Right lobe of liver (tissue), 6 donors: ENCODE measurements at places on chromosomes 7 and 10. TPM values are rescaled to one million over a fixed set of nuclear protein-coding genes. Genes with fewer than 3 reads are reported as not detected.

DNA sequence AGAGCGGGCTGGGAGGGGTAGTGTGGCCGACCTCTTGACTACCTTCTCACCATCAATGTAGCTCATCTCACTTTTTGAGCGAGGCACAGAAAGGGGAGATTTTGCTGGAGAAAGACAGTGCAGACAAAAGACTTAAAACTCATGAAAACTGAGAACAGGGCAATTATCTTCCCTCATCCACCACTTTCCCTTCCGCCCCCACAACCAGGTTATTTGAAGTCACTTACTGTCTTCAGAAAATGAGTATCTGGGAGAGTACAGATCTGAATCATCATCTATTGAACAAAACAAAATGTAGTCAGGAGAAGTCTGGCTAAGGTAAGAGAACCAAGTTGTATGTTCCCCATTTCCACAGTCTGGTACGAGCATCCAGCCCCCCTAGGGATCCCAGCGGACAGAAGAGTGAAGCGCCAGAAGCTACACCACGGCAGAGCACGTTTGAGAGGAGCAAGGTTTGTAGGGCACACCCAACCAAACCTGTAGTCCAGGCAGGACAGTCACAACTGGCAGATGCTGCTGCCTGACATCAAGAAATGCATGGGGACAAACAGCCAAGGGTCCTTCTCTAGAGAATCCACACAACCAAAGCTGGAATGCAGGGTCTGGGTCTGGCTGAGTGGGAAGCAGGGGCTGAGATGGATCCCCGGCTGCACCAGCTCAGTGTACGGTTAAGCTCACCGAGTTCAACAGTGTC is 93.4 kb upstream of the PDLIM1 start:
- no peaks in the 10 kb centered on the region for H3K27me3 ChIP-seq
- no peak overlapping the region for H3K4me3 ChIP-seq
- H3K27ac ChIP-seq, result no peak overlapping the region
- H3K4me1 ChIP-seq, result no peaks in the 10 kb centered on the region
- no peak for DNase-seq

DNA sequence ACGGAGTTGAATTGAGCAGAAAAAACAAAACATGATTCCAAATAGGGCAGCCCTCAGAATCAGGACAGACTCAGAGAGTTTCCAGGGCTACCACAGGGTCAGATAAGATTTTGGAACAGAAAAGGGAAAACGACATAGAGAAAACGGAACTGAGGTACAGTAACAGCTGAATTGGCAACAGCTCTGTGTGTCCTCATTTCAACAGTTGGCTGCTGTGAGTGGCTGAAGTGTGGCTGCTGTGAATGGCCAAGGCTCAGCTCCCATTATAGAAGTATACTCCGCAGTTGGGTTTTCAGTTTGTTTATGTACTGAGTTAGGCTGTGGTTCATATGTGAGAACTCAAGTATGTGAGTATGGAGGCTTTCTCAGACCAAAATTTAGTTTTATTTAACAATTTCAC is 32.0 kb downstream of the ANTXRL start:
- H3K27me3 ChIP-seq, result no peaks in the 10 kb centered on the region
- no peaks in the 10 kb centered on the region for H3K36me3 ChIP-seq
- no peaks in the 10 kb centered on the region for H3K4me1 ChIP-seq
- no peak overlapping the region for H3K27ac ChIP-seq
- no peak overlapping the region for H3K4me3 ChIP-seq
- no peak for DNase-seq

DNA sequence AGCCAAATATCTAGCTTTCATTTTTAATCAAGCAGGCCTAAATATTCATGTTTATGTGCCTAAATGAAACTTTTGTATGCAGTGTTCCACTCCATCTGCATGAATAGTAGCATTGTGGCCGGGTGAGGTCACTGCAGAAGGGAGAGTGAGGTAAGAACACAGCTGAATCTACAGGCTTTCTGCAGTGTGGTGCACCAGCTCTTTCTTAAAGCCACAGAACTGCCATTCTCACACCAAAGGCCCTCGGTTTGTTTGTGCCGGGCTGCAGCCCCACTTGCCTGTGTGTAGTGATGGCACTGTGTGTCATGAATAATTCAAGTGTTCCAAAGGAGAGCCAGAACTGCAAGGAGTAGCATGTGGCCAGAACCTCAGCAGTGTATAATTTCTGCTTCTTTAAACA is 204.1 kb downstream of the TRIL start:
- no peak for DNase-seq
- no peaks in the 10 kb centered on the region for H3K4me1 ChIP-seq
- H3K27me3 ChIP-seq, result no peaks in the 10 kb centered on the region

DNA sequence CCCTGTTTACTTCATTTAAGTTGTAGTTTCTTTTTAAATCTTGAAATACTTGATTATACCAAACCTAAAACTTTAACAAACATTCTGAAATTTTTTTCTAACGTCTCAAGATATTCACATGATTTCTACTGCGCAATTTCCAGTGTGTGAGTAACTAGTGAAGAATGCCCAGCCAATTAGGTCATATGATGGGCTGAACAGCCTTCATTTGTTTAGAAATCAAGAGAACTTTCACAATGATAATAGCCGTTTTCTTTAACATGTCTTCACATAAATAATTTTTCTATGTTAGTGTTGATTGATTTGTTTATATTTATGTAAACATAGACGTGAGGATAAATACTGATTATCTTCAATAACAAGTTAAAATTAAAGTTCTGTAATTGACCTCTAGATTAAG is 21.8 kb downstream of the STAM start:
- H3K4me1 ChIP-seq, result no peaks in the 10 kb centered on the region
- no peak for DNase-seq
- no peak overlapping the region for H3K27ac ChIP-seq
- no peaks in the 10 kb centered on the region for H3K27me3 ChIP-seq
- H3K36me3 ChIP-seq, result no peaks in the 10 kb centered on the region
- no peak overlapping the region for H3K4me3 ChIP-seq

GRCh38 chr7:98868450-98868849 is 1.4 kb downstream of the TMEM130 start:
- no peak overlapping the region for H3K27ac ChIP-seq
- no peak overlapping the region for H3K4me3 ChIP-seq
- H3K27me3 ChIP-seq, result no peaks in the 10 kb centered on the region
- DNase-seq, result no peak
- H3K36me3 ChIP-seq, result no peaks in the 10 kb centered on the region
- no peaks in the 10 kb centered on the region for H3K4me1 ChIP-seq

GRCh38 chr10:30671026-30671616 is 41.6 kb upstream of the LYZL2 start:
- no peak overlapping the region for H3K27ac ChIP-seq
- no peaks in the 10 kb centered on the region for H3K27me3 ChIP-seq
- H3K4me1 ChIP-seq, result no peaks in the 10 kb centered on the region

GRCh38 chr10:73494877-73495225 is 973 bp downstream of the PPP3CB start:
- no peaks in the 10 kb centered on the region for H3K36me3 ChIP-seq
- no peak for DNase-seq
- H3K27me3 ChIP-seq, result no peaks in the 10 kb centered on the region
- peak overlapping the region; percentile 90 for H3K27ac ChIP-seq

- H3K36me3 ChIP-seq, result no peaks in the 10 kb centered on the region
- no peak overlapping the region for H3K4me3 ChIP-seq
- H3K27ac ChIP-seq, result no peak overlapping the region
- H3K27me3 ChIP-seq, result no peaks in the 10 kb centered on the region
- DNase-seq, result no peak
Measured at GRCh38 chr10:14812271-14812670, 25.6 kb downstream of the CDNF start.

DNA sequence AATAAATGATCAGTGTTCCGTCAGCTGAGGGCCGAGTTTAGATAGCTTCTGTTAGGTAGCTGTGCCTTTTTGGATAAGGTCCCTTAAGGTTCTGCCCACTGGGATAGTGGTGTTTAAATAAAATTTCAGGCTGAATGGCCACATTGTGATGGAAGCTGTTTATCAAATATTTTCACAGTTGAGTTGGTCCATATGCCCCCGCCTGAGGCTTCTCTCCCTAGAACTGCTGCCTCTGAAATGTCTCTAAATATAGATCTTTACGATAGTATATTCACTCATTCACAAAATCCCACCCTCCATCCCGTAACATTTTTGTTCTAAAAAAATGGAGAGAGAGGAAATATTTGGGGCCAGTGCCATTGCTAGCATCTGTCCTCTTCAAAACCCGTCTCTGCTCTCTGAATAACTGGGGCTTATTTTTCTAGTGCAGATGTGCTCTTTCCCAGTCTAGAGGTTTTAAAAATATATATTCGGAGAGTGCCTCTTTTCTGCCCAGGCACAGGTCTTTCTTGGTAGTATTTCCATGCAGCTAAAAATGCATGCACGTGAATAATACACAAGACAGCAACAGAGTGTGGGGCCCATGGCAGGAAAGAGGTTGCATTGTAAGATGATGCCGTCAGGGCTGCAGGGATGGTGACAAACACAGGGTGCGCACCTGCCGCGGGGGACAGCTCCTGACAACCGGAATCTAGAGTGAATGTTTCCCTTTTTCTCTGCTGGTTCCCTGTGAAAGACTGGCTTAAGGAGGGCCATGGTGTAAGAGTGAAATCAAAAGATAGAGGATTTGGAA is 105.4 kb upstream of the BTBD16 start:
- H3K4me1 ChIP-seq, result no peaks in the 10 kb centered on the region
- H3K36me3 ChIP-seq, result no peaks in the 10 kb centered on the region
- DNase-seq, result no peak
- H3K27me3 ChIP-seq, result no peaks in the 10 kb centered on the region
- H3K27ac ChIP-seq, result peak overlapping the region; percentile 51

- H3K4me1 ChIP-seq, result no peaks in the 10 kb centered on the region
- no peak overlapping the region for H3K4me3 ChIP-seq
- no peak for DNase-seq
Measured at GRCh38 chr7:127040042-127040441, 212.7 kb downstream of the GRM8 start.

DNA sequence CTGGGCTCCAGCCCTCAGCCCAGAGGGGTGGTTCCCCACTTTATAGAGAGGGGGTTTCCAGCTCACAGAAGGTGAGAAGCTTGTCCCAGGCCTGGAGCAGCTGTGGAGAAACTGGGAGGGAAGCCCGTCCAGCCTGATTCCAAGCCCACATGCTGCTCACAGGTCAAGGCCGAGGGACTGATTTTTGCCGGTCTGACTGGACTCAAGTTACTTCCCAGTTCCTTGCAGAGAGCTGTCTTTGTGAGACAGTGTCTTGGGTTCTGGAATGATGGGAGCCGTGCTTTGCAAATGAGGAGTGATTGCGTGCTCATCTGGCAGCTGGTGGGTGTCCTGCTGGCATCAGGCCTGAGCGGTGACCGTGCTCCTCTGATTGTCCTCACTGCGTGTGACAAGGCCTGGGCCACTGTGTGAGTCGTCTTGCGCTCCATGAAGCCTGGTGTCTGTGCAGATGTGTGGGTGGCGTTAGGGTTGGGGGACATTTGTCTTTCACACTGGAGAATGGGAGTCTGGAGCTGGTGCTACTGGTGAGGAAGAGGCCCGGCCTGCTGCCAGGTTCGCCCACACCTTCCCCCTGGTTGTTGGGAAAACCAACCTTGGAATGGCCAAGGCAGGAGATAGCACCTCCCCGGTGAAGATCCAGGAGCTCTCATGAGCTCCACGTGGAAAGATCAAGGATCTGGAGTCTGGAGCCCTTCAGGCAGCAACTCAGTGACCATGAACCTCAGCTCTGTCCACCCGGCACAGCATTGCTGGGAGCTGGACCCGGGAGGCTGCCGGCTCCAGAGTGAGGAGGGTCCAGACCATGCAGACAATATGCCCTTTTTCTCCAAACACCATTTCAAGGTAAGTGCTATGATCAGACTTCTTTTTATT is 129.6 kb downstream of the SMURF1 start:
- H3K27me3 ChIP-seq, result no peaks in the 10 kb centered on the region
- DNase-seq, result no peak
- H3K36me3 ChIP-seq, result peaks cover 25% of the 10 kb centered on the region
- H3K4me1 ChIP-seq, result peaks cover under 1% of the 10 kb centered on the region
- H3K27ac ChIP-seq, result no peak overlapping the region
- H3K4me3 ChIP-seq, result no peak overlapping the region

- H3K27ac ChIP-seq, result no peak overlapping the region
- DNase-seq, result no peak
- H3K4me3 ChIP-seq, result no peak overlapping the region
- H3K27me3 ChIP-seq, result no peaks in the 10 kb centered on the region
Measured at GRCh38 chr7:3027005-3027845, 16.4 kb downstream of the CARD11 start.

- no peaks in the 10 kb centered on the region for H3K36me3 ChIP-seq
- no peaks in the 10 kb centered on the region for H3K4me1 ChIP-seq
- no peak overlapping the region for H3K27ac ChIP-seq
- H3K4me3 ChIP-seq, result no peak overlapping the region
- no peaks in the 10 kb centered on the region for H3K27me3 ChIP-seq
- no peak for DNase-seq
Measured at GRCh38 chr7:2193575-2194305, 39.0 kb downstream of the MAD1L1 start.

- H3K4me1 ChIP-seq, result peaks cover 8% of the 10 kb centered on the region
- no peak for DNase-seq
- H3K36me3 ChIP-seq, result no peaks in the 10 kb centered on the region
- peak overlapping the region; percentile 24 for H3K27ac ChIP-seq
- no peak overlapping the region for H3K4me3 ChIP-seq
- no peaks in the 10 kb centered on the region for H3K27me3 ChIP-seq
Measured at GRCh38 chr7:17640730-17641377, 299.4 kb downstream of the SNX13 start.

DNA sequence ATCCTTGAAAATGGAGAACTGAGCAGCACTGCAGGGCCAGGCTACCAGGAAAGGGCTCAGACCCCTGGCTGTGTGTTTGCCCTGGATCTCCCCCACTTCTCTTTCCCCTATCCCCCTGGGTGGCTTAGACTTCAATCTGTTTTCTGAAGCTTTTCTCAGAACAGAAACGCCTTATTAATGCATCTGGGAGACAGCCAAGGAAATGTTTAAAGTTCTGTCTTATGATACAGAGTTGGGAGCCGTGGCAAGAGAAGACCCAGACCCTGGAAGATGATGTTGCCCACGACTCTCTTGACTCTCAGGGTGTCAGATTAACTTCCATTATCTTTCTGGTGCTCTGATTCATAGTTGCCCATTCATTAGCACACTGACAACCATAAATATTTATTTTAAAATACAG is 107.1 kb downstream of the EBLN1 start:
- H3K4me3 ChIP-seq, result no peak overlapping the region
- H3K27ac ChIP-seq, result no peak overlapping the region
- H3K27me3 ChIP-seq, result no peaks in the 10 kb centered on the region

- no peak overlapping the region for H3K4me3 ChIP-seq
- H3K27ac ChIP-seq, result no peak overlapping the region
- H3K4me1 ChIP-seq, result no peaks in the 10 kb centered on the region
- H3K36me3 ChIP-seq, result no peaks in the 10 kb centered on the region
Measured at GRCh38 chr10:22495396-22495795, 150.1 kb downstream of the SPAG6 start.

- H3K4me1 ChIP-seq, result peaks cover 3% of the 10 kb centered on the region
- no peak overlapping the region for H3K27ac ChIP-seq
- H3K4me3 ChIP-seq, result no peak overlapping the region
- no peak for DNase-seq
Measured at GRCh38 chr10:12393831-12394230, 44.5 kb downstream of the CAMK1D start.

GRCh38 chr7:52695973-52696595 is 339.3 kb upstream of the POM121L12 start:
- H3K4me3 ChIP-seq, result no peak overlapping the region
- H3K36me3 ChIP-seq, result no peaks in the 10 kb centered on the region
- DNase-seq, result no peak
- no peaks in the 10 kb centered on the region for H3K4me1 ChIP-seq
- H3K27ac ChIP-seq, result no peak overlapping the region

Gene NFKB2
- 16.5 TPM for total RNA-seq

Gene ASB10
- total RNA-seq, result not detected

Gene C10orf53
- not detected for total RNA-seq

Gene HOXA10
- not detected for total RNA-seq

Gene SCART1
- total RNA-seq, result 1.0 TPM

Gene TMEM229A
- not detected for total RNA-seq

Gene COL1A2
- 32.3 TPM for total RNA-seq
